A549 treated with GW870086 at 1 μM for 4 hours (cell line): ENCODE measurements at places on chromosomes 3 and 15. TPM values are rescaled to one million over a fixed set of nuclear protein-coding genes. Genes with fewer than 3 reads are reported as not detected.

The P2RY13 gene
- not detected in 5 replicates for total RNA-seq

The NUSAP1 gene
- 64.5 to 81.6 TPM (median 70.4 TPM) in 5 replicates for total RNA-seq

The PLXNA1 gene
- 17.5 to 23.4 TPM (median 21.8 TPM) in 5 replicates for total RNA-seq

The CRYBG3 gene
- total RNA-seq, result 6.0 to 10.1 TPM (median 6.9 TPM) in 5 replicates

The SLC7A14 gene
- 0.01 TPM in 1 of 5 replicates, not detected in the others for total RNA-seq

The SI gene
- not detected in 5 replicates for total RNA-seq

The EPHB3 gene
- 0.08 to 0.77 TPM (median 0.32 TPM) in 5 replicates for total RNA-seq

The ERICH6 gene
- total RNA-seq, result 0.06 TPM in 1 of 5 replicates, not detected in the others
